Right atrium auricular region (tissue), 2 donors: ENCODE measurements at places on chromosomes 11 and 22. TPM values are rescaled to one million over a fixed set of nuclear protein-coding genes. Genes with fewer than 3 reads are reported as not detected.

DNA sequence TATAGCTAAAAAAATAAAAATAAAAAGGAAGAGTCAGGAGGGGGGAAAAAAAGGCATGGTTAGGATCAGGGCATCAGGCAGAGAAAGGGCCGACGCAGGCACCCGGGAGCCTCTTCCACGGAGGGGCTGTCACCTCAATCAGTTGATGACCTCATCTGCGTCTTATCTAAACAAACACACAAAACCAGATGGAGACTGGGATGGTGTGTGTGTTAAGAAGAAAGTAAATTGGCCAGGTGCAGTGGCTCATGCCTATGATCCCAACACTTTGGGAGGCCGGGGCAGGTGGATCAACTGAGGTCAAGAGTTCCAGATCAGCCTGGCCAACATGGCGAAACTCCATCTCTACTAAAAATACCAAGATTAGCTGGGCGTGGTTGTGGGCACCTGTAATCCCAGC, 63.6 kb downstream of the DHCR7 start:
- no peak for DNase-seq

DNA sequence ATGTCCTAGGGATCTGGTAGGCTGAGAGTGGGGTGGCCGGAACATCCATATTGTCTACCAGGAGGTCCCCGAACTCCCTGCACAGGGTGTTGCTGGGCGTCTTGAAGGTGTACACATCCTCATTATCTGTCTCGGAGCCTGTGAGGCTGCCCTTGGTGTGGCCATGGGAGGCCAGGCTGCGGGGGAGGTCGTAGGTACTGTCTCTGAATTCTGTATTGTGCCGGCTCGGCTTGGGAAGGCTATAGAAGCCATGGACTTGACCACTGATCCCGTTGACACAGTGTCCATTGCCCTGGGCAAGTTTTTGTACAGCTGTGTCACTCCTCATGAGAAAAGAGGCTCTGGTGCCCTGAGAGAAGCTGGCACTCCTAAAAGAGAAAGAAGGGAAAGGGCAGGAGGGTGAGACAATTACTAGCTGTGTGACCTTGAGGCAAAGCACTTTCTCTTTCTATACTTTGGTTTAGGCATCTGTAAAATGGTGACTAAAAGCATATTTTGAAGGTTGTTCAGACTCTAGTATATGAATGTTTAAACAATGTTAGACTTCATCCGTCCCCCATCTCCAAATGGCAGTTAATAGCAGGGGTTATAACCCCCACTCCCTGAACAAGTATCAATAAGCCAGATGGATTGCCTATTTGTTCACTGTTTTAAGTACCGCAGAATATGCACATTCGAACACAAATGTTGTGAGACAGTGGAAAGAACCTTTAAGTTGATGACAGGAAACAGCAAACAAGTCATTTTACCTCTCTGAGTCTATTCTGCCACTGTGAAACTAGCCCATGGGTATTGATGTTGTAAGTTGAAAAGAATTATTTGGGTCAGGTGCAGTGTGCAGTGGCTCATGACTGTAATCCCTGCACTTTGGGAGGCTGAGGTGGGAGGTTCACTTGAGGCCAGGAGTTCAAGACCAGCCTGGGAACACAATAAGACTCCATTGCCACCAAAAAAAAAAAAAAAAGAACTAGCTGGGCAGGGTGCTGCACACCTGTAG, 38.3 kb downstream of the USP35 start:
- peak; percentile 52 for DNase-seq

DNA sequence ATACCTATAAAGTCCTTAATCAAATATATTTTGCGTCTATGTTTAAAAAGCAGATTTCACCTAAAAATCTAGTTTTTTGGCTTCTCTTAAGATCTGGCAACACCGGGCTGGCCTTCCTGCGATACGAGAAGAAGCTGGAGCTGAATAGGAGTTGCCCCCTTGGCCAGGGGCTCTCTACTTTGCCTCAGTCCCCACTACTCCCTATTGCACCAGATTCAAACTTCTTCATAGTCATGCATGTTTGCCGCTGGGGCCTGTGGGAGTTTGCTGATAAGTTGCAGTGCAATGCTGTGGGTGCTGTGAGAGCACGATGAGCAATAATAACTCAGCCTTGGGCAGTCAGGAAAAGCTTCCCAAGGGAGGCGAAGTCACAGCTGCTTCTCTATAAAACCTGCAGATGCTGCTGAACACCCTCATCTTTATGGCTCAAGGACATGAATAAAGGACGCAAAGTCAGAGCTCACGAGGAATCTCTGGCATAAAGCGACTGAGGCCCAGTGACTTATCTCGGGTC, 15.2 kb upstream of the EIF3D start:
- DNase-seq, result no peak

GRCh38 chr11:88068848-88069554, 106.2 kb downstream of the RAB38 start:
- no peak for DNase-seq

- peak; percentile 61 for DNase-seq
Observed at GRCh38 chr11:117226388-117227385, 5.2 kb downstream of the PCSK7 start.

DNA sequence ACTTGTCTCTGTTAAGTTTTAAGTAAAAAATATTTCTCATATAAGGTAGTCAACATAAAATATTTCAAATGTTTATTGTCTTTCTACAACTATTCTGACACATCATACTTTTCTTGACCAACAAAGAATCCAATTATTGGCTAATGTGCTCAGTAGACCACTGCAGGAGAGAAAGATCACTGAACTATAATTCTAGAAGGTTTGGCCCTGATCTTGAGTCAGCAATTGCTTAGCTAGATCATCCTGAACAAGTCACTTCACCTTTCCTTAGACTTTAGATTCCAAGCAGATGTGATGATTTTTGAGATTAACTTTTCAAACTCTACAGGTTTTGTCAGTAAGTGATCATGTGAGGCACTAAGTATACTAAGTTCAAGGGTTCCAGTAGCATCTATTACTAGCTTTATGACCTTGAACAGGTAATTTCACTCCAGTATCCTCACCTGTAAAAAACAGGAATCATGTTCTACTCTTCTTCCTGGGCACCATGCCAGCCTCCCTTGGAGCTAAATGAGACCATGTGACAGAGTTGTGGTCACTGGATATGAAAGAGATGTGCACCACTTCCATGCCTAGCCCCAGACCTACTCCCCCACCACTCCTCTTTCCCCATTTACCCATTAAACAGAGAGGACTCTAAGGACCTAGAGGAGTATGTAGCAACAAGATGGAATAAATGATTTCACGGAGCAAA, 17.3 kb downstream of the PGM2L1 start:
- DNase-seq, result no peak

DNA sequence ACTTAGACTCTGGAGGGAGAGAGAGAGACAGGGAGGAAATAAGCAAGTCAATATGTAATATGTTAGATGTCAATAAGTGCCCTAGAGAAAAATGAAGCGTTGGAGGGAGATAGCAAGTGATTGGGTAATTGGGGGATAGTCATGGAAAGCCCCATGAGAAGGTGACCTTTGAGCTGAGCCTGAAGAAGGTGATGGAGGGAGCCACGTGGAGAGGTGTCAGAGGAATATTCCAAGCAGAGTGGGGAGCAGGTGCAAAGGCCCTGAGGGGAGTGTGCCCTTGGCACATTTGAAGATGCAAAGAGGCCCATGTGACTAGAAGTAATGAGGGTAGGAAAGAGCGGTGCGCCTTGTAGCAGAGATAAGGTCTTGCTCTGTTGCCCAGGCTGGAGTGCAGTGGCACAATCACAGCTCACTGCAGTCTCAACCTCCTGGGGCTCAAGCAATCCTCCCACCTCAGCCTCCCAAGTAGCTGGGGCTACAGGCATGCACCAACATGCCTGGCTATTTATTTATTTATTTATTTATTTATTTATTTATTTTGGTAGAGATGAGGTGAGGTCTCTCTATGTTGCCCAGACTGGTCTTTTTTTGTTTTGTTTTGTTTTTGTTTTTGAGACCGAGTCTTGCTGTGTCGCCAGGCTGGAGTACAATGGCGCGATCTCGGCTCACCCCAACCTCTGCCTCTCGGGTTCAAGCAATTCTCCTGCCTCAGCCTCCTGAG, 2.1 kb downstream of the LHFPL7 start:
- no peak for DNase-seq

The IGSF22 gene
- 0.39 TPM for total RNA-seq

The HEPN1 gene
- total RNA-seq, result not detected

The OR10G7 gene
- not detected for total RNA-seq

The PLCB3 gene
- total RNA-seq, result 7.5 TPM

The FXYD2 gene
- 0.59 TPM for total RNA-seq

The MOGAT2 gene
- total RNA-seq, result not detected

The RAG1 gene
- total RNA-seq, result 0.41 TPM

The OR2AT4 gene
- not detected for total RNA-seq

The APOL1 gene
- 10.7 TPM for total RNA-seq
